ENCODE measurements at places on chromosomes 3 and 15.

DNA sequence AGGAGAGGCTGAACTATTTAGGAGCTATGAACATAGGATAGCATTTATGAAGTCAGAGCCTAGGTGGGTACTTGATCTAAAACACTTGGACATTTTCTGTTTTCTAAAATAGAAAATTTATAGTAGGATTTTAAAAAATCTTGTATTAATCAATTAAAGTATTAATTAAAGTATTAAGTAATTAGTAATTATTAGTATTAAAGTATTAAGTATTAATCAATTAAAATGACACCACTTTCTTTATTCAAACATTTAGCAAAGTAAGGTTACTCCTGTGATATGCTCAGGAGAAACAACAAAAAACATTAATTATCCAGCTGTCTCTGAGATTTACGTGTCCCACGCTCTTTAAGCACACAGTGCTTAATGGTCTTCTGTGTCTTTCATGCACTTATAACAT lies 32.2 kb downstream of the CHCHD4 start:
- no peak for DNase-seq

GRCh38 chr3:17771177-17772017 lies 29.0 kb upstream of the TBC1D5 start:
- no peak for DNase-seq

DNA sequence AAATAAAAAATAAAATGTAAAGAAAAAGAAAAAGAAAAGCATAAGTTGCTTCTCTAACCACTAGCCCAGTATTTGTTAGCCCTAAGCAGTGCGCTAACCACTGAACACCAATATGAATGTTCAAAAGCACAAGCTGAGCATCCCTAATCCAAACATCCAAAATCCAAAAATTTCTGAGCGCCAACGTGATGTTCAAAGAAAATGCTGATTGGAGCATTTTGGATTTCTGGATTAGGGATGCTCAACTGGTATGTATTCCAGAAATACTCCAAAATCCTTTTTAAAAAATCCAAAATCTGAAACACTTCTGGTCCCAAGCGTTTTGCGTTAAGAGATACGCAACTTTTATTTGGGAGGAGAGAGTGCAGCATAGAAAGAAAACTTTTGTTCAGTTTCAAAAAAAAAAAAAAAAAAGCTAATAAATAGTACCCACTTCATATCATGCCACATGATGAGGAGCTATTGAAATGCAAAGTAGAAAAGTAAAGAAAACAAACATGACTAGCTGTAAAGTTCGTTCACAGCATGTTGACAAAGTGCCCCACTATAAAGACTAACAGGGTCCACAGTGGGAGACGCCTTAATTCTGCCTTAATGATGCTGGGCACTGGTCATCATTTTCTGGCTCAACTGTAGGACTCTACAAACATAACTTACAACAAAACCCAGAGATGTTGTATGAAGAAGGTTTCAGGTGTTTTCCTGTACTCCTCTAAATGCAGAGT lies 32.4 kb downstream of the EDC3 start:
- no peak for DNase-seq

DNA sequence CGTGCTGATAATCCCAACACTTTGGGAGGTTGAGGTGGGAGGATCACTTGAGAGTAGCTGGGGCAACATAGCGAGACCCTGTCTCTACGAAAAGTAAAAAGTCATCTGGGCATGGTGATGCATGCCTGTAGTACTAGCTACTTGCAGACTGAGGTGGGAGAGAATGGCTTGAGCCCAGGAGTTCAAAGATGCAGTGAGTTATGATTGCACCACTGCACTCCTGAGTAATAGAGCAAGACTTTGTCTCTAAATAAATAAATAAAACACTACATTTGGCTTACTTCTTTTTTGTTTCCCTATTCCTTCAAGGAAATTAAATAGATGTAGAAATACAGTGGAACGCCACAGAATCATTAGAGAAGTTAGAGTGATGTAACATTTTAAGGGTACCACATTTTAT lies 20.1 kb upstream of the LDHAL6B start:
- DNase-seq, result no peak

DNA sequence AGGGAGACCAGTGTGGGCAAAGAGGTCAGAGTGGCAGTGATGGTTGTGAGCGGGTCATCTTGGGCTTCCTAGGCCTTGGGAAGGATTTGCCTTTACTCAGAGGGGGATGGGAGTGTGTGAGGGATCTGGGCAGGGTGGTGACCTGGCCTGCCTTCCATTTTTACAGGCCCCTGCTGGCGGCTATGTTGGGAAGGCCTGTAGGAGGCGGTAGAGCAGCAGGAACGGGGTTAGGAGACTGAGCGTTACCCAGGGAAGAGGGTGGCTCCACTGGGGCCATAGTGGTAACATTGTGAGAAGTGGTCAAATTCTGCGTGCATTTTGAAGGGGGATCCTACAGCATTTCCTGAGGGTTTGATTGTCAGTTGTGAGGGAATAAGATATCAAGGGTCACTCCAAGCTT lies 307.3 kb upstream of the CTDSPL start:
- DNase-seq, result no peak

GRCh38 chr3:71600646-71601288 lies 17.2 kb upstream of the FOXP1 start:
- DNase-seq, result no peak

DNA sequence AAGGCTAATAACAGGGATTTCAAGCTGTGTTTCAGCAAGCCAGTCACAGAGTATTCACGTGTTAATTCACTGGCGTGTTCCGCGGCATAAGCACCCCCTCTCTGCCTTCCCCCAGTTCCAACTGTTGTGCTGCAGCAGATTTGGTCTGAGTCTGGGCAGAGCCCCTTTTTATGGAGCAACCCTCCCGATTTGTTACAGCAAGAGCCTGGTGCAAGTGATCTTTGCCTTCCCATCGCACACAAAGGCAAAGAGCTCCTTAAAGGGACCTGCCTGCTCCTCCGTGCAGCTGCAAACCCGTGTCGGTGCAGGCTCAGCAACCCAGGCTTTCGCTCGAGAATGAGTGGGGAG lies 170.5 kb downstream of the KCNAB1 start:
- no peak for DNase-seq

GRCh38 chr3:129727707-129728106 lies 121.2 kb upstream of the PLXND1 start:
- DNase-seq, result no peak

DNA sequence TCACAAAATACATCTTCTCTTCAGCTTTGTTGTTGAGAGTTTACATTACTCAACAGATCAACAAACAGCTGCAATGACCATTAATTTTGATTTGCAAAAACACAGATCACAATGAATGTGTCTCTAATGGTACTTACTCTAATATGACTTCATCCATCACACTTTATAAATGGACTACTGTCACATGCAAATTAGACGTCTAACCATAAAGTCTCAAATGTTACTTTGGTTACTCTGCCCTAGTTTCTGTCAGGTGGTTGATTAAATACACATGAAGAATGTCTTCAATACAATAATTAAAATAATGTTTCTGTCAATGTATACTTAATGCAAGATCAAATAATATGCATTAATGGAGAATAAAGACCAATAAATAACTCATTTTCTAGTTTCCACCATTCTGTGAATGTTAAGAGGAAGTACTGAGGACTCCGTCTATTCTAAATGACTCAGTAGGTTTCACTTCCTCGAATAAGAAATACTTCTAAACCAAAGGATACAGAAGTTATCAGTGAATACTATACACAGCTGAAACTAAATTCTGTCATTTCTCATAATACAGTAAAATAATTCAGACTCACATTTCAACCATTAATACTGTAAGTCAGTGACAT lies 145.8 kb downstream of the CBLB start:
- DNase-seq, result peak; percentile 36

DNA sequence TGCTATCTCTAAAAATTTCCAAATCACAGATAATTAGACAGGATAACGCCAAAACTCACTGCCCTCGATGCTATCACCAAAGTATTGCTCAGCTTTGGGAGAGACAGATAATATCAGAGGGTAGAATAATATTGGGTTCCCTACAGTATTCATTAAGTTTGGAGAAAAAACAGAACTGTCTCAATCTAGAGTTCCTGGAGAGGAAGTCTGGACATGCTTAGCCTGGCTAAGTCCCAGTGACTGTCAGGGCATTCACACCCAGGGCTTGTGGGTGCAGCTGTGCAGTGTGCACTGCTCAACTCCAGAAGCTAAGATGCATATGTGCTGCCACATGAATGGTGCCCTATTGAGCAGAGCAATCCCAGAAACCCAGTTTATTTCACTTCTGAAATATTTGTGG lies 459.6 kb upstream of the DPH6 start:
- no peak for DNase-seq

GRCh38 chr3:189455641-189456417 lies 175.4 kb upstream of the TP63 start:
- no peak for DNase-seq

- DNase-seq, result no peak
These were observed 3.7 kb downstream of the HHATL start for GRCh38 chr3:42698911-42699230.

GRCh38 chr3:124229420-124229819 lies 237.5 kb upstream of the ROPN1 start:
- no peak for DNase-seq

- no peak for DNase-seq
These were observed 62.9 kb downstream of the SERPINI1 start for GRCh38 chr3:167798443-167798842.
